Stimulated activated CD4-positive, alpha-beta T cell treated with anti-CD3 and anti-CD28 coated beads, Interleukin-1b, Interleukin-23, amount 100 ng/mL, for 1 hour (primary cell): ENCODE measurements at places on chromosomes 1 and 21.
A peak's percentile ranks its signal among the peaks of the same experiment; 100 is the strongest.

- no peak for DNase-seq
Observed at GRCh38 chr1:106517224-106517623, 539.2 kb upstream of the PRMT6 start.

DNA sequence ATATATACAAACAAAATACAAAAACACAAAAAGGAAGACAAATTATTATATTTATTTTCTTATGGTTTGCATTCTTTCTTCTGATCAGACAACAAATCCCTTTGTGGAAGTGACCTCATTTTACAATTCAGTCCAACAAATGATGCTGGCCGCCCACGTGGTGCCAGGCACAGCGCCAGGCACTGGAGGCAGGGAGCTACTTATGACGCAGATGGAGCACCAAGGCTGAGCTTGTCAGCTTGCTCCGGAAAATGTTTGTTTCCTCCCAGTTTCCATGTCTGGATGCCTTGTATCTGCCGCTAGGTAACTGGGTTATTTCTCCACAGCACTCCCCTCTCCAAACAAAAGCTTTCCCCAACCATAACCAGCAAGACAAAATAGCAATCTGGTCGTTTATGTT, 30.7 kb upstream of the CD34 start:
- DNase-seq: no peak

DNA sequence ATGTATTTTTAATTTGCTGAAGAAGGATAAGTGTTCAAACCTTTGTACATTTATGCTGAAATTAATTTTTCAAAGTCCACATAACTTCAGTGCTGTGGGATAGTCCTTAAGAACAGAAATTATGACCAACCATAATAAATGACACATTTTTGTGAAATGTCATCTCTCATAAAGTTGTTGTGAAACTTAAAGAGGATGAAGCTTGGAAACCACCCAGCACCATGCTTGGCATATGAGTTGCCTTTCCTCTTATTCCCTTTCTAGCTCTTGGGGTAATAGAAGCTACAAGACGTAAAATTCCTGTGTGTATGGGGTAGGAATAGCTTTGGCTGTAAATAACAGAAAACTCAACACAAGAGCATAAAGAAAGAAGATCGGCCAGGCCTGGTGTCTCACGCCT, 18.9 kb upstream of the USP24 start:
- no peak for DNase-seq

GRCh38 chr21:45376459-45377324, 28.3 kb upstream of the COL18A1 start:
- DNase-seq: no peak

DNA sequence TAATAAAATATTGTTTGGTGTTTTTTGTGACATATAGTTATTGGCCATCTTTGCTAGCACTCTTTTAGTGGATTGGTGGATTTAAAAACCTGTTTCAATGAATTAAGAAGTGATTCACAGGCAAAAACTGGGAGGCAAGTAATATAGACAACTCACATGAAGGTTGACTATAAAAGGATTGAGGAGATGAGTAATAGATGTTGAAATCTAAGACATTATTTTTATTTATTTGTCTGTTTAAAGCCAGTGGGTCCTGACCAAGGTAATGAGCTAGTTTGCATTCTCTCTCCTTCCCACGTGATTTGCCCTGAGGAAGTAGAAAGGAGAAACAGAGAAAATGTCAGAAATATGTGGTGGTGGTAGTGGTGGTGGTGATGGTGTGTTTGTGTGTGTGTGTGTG, 351.5 kb upstream of the ZP4 start:
- no peak for DNase-seq

GRCh38 chr1:48810740-48811139, 34.0 kb upstream of the BEND5 start:
- no peak for DNase-seq

DNA sequence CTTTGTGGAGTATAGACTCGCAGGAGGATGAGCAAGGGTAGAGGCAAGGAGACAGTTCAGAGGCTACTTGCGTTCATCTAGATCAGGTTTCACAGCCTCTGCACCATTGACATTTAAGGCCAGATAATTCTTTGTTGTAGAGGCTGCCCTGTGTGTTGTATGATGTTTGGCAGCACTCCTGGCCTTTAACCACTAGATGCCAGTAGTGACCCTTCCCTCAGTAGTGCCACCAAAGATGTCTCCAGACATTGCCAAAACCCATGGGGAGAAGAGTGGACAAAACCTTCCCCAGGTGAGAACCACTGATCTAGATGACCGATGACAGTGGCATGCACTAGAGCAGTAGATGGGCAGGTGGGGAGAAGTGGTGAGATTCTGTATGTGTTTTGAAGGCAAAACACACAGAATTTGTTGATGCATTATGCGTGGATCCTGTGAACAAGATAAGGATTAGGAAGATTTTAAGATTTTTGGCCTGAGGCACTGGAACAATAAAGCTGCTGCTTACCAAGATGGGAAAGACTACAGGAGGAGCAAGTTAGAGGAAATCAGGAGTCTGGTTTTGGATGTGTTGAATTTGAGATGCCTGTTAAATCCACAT, 9.9 kb upstream of the COG2 start:
- no peak for DNase-seq

GRCh38 chr1:209929751-209930150, 8.3 kb upstream of the SYT14 start:
- DNase-seq: no peak

DNA sequence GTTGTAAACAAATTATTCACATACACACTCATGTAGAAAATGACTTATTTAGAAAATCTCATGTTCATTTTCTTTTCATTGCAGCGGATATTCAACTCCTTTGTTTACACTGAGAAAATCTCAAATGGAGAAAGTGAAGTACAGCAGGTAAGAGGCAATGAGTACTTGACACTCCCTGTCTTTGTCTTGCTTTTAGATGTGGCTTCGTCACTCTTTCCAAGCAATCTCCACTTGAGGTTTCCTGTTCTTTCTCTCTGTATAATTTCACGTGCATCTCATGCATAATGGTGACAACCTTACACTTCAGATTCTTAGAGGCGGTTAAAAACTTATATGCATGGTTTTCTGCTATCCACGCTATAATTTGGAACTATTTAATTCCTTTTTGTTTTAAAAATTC, 80.6 kb downstream of the CACHD1 start:
- DNase-seq: no peak

GRCh38 chr1:199597152-199597551, 430.4 kb upstream of the NR5A2 start:
- DNase-seq: no peak

DNA sequence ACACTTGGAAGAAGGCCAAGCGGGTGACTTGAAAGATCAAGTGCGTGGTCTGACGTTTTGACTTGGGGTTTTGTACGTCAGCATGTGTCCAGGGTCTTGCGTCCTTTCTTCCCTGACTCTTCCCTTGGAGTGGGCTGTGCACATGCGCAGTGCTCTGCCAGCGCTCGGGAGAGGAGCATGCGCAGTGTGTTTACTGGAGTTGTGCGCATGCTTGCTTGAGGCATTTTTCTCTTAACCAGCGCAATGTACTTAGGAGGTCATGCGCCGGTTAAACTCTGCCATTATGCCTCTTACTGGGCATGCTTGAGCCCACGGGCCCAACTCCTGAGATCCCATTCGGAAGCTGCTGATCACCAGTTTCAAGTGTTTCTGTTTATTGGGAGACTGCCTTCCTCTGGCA, 242.5 kb upstream of the AJAP1 start:
- DNase-seq: no peak

DNA sequence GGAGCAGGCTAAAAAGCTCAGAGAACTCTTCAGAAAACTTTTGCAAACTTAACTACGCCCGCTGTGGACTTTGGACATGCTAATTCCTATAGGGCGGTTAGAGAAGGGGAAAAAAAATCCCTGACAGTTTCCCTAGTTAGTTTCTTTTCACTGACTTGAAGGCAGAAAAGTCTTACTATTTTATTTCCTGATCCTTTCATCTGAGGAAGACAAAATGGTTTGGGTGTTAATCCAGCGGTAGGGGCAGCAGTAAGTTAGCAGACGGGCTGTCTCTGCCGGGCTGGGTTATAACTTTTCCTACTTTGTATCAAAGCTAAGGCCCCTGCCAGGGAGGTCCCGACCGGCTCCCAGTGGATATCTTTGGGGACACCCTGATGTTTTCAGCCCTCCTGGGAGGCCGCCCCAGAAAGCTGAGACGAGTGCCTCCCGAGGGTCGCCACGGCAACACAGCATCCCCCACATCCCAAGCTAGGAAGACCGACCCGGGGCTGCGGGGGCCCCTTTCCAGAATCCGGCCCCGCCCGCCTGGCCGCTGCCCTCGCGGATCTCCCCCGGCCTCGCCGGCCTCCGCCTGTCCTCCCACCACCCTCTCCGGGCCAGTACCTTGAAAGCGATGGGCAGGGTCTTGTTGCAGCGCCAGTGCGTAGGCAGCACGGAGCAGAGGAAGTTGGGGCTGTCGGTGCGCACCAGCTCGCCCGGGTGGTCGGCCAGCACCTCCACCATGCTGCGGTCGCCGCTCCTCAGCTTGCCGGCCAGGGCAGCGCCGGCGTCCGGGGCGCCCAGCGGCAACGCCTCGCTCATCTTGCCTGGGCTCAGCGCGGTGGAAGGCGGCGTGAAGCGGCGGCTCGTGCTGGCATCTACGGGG, 162.6 kb downstream of the RUNX1 start:
- no peak for DNase-seq

DNA sequence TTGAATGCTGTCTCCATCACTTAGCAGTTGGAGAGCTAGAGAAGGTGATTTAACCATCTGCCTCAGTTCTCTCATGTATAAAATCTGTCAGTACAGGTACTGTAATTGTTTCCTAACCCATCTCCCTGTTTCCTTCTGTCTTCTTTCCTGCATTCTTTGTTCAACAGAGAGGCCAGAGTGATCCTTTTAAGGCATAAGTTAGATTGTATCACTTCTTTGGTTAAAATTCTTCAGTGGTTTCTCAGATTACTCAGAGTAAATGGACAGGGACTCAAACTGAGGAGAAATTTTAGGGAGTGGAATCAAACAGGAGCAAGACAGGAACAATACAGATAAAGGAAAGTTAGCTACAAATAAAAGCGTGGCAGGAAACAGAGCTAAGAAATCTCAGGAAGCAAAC, 45.2 kb upstream of the SSX2IP start:
- DNase-seq: no peak

DNA sequence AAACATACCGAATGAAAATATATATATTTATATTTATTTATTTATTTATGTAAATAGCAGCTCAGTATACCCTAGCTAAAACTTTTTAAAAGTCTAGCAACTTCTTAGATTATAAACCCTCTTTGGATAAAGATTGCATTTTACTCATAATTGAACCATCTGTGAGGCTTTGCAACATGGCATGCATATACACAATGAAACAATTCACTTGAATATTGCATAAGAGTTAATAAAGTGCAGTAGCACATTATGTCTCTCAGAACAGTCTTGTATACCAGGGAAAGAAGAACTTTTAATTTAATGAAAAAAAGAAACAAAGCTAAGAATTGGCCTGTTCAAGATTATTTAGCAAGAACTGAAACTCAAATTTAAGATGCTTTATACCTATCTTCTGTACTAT, 1363.9 kb upstream of the ADGRL2 start:
- DNase-seq: no peak

GRCh38 chr21:41953831-41954653, at the start of gene C2CD2:
Gene C2CD2, minus strand, starts transcription at chr21:41954018. Its CDS starts 370 bp downstream, at chr21:41953648.
- no peak for DNase-seq

- no peak for DNase-seq
Observed at GRCh38 chr1:234119431-234119830, 215.0 kb downstream of the SLC35F3 start.

- DNase-seq: peak; percentile 45
Observed at GRCh38 chr1:25549273-25550154, 6.1 kb downstream of the LDLRAP1 start.

- no peak for DNase-seq
Observed at GRCh38 chr1:100497796-100498195, 40.1 kb upstream of the GPR88 start.

GRCh38 chr1:22705586-22705985, 5.1 kb upstream of the EPHB2 start:
- no peak for DNase-seq

DNA sequence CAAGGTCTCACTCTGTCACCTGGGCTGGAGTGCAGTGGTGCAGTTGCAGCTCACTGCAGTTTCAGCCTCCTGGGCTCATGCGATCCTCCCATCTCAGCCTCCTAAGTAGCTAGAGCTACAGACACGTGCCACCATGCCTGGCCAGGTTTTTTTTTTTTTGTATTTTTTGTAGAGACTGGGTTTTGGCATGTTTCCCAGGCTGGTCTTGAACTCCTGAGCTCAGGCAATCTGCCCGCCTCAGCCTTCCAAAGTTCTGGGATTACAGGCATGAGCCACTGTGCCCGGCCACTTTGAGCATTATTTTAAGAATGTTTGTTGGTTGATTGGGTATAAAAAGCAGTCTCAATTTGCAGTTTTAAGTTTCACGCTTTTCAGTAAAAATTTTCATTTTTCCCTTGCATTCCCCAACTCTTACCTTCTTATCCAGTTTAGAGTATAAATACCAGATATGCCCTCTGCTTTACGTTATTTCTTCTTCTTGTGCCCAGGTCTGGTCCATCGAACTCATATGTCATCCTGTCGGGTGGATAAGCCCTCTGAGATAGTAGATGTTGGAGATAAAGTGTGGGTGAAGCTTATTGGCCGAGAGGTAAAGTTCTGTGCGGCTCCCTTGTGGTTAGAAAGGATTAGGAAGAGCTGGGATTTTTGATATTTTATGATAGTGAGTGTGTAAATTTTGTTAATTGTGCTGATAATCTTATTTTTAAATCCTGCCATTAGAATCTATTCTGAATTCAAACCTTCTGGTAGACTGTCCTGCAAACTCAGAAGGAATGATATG, 36.0 kb downstream of the FABP3 start:
- DNase-seq: no peak

- no peak for DNase-seq
Observed at GRCh38 chr1:84433258-84434080, 35.2 kb downstream of the DNASE2B start.

- no peak for DNase-seq
Observed at GRCh38 chr1:101394041-101394440, 157.2 kb downstream of the S1PR1 start.

DNA sequence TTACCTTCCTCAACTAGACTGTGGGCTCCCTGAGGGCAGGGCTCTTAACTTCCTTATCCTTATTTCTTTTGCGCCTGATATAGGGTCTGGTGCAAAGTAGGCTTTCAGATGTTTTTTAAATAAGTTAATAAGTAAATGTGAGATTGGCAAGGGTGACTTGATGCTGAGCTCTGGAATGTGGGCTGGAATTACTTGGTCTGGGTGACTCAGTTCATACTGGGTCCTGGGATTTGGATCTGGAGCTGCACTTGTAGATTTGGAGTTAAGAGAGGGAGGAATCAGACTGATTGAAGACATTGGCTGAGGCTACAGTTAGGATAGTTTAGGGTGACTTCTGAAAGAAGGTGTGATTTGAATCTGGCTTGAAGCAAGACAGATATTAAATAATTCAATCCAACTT, 190.9 kb downstream of the GIPC2 start:
- DNase-seq: no peak

DNA sequence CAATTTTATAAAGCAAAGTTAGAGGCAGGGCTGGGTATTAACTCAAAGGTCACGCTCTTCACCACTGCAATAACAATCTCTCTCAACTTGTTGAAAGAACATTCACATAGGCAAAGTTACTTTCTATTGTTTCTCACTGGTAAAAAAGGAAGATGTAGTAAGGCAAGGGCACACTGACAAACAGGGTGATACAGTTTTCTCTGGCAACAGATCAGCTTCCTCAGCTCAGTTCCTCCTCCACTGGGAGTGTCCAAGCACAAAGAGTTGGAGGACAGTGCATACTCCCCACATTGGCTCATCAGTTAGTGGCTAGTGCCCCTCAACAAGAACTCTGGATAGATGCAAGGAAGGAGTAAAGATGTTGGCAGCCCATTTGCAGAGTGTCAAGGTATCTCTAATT, 3.7 kb downstream of the PLPPR4 start:
- DNase-seq: no peak

GRCh38 chr21:17777072-17777765, 41.9 kb downstream of the C21orf91 start:
- no peak for DNase-seq

- no peak for DNase-seq
Observed at GRCh38 chr21:38819719-38820159, 14.0 kb downstream of the ETS2 start.
